Stimulated activated CD4-positive, alpha-beta T cell treated with anti-CD3 and anti-CD28 coated beads, Interleukin-12 subunit alpha, Interleukin-12 subunit beta, amount 100 ng/mL, for 24 hours (primary cell): ENCODE measurements at places on chromosomes 12 and 14.

GRCh38 chr12:93959657-93960056 is 188.7 kb upstream of the PLXNC1 start:
- no peak for DNase-seq

- DNase-seq, result no peak
Measured at GRCh38 chr14:67335781-67336180, 23.8 kb downstream of the ATP6V1D start.

DNA sequence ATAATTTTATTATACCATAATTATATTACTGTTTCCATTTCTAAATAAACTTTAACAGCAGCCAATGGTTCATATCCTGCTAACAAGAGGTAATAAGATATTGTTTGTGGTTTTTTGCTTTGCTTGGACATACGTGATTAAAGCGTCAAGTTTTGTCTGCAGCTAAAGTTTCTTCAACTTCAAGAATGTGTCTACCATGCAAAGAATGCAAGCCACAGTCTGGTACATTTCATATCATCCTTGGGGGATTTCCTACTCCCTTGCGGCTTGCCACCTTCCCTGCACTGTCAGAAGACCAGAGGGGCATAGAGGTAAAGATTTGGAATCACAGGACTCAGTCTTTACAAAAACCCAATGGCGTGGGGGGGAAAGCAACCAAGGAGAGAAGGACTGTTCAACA is 125.2 kb downstream of the MED13L start:
- no peak for DNase-seq

- no peak for DNase-seq
Measured at GRCh38 chr12:989751-990660, 1.0 kb upstream of the ERC1 start.

DNA sequence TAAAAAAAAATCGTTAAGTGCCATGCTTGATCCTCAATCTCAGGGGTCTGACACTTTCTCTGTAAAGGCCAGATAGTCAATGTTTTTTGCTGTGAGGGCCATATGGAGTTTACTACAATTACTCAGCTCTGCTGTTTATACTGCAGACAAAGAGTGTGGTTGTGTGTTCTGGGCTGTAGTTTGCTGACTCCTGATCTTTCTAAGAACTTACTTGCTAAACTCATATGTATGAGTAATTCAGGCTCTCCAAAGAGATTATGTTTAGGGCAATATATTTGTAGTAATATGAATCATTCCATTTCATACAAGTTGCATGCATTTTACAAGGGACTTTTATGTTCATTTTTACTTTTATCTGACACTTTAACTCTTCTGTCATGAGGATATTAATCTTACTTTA is 188.2 kb downstream of the TMTC2 start:
- no peak for DNase-seq
